ENCODE measurements at places on chromosomes 11 and 22. TPM values are rescaled to one million over a fixed set of nuclear protein-coding genes. Genes with fewer than 3 reads are reported as not detected.

Gene KCNQ1
- not detected for total RNA-seq

Gene SYNGR1
- total RNA-seq, result 9.0 TPM

Gene FAM180B
- total RNA-seq, result not detected

Gene ACTN3
- not detected for total RNA-seq

Gene RIMBP3B
- 0.26 TPM for total RNA-seq

Gene GUCY1A2
- 0.31 TPM for total RNA-seq

Gene CCDC87
- total RNA-seq, result 0.44 TPM

Gene ADM
- 111 TPM for total RNA-seq

Gene CASP1
- 34.4 TPM for total RNA-seq

Gene PTPMT1
- 53.9 TPM for total RNA-seq
